ENCODE measurements at places on chromosomes 5 and 9.

DNA sequence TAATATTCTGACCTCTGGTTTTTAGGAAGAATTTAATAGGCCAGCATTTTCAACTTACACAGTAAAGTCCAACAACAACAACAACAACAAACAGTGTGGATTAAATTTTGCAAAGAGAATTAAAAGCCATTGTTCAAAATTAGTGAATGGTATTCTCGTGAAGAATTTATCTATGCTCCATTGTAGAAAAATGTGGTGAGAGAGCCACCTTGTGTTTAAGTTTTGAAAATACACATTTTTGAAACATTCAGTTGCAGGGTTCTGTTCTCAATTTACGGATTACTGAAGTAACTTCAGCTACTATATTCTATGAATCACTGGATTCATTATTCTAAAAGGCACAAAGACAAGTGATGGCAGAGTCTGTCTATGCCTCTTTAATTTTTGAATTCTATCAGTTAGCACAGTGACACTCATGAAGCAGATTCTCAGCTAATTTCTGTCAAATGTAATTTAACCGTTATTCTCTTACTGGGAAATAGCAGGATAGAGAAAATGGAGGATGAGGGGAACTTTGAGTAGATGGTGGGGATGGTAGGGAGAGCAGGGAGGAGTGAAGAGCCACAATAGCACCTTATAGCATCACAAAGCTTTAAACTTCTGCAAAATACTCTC is 11.0 kb downstream of the CCDC152 start:
- no peak for DNase-seq

DNA sequence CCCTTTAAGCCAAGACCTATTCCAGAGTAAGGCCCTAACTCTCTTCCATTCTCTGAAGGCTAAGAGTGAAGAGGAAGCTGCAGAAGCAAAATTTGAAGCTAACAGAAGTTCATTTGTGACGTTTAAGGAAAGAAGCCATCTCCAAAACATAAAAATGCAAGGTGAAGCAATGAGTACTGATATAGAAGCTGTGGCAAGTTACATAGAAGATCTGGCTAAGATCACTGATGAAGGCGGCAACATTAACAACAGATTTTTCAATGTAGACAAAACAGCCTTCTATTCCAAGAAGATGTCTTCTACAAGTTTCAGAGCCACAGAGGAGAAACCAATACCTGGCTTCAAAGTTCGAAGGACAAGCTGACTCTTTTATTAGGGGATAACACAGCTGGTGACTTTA is 1143.4 kb downstream of the CDH12 start:
- no peak for DNase-seq

DNA sequence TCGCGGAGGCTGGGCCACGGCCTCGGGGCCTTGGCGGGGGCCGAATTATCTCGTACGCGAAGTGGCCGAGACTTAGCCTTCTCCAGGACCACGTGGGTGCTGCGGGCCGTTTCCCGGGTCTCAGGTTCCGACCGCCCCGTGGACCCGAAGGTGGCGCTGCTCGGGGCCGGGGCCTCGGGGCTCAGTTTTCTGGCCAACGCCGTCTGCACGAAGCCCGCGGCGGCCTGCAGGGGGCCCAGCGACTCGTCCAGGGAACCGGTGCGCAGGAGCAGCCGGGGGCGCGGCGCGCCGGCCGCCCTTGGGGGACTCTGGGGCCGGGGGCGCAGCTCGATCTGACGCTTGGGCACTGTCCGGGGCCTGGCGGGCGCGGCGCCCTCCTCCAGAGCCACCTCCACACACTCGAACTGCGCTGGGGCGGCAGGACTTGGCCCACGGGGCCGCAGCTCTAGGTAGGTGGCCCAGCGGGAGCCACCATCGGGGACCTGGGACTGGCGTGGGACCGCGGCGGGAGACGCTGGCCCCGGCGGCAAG is 716 bp downstream of the PROB1 start:
- DNase-seq = no peak

DNA sequence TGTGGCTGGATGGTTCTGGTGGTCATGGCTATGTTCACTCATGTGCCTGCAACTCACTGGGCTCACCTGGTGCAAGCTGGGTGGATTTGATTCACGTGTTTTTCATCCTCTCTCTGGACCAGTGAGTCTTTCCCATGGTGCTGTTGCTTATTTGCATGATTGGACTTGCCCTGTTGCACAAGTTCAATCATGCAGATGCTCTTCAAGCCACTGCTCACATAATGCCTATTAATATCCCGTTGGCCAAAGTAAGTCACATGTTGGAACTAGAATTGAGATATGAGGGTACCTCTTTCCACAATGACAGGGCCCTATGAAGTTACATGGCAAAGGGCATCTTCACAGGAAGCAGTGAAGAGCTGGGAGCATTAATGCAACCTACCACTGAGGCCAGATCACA is 26.5 kb upstream of the MROH2B start:
- no peak for DNase-seq

- no peak for DNase-seq
Observed at GRCh38 chr9:73118286-73118685, 33.4 kb upstream of the ANXA1 start.

- DNase-seq = no peak
Observed at GRCh38 chr5:97355775-97356174, 172.7 kb upstream of the RIOK2 start.

DNA sequence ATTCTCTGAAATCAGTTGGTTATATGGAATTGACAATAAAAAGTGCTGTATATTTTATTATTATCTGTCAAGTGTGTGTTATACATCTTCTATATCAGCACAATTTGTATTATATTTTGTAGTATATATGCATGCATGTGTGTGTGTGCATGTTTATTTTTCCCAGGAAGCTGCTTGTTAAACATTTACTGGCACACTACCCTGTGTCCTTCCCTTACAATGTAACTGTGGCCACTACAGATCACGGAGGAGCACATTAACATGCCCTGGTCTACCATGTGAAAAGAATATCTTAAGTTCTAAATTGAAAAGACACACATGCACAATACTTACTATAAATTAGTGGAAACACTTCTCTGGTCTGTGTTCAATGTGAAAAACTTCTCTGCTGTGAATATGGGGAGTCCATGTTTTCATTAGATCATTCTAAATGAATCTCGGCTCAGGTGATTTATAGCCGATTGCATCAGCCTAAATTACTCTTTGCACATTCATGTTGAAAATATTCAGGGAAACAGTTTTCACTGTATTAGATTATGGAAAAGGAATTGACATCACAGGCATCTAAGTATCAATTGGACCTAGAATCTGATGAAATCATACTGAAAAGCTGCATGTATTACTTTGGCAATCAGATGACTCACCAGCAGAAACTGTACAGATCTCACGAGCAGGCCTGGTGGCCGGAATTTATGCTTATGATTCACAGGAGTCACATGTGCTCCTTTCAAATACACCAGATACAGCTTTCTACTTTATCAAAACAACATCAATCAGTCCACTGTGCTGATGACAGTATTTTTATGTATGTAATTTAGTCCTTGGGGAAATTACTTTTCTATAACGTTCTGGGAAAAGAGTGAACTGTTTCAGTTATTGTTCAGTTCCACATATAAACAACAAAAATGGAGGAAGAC is 39.4 kb downstream of the LURAP1L start:
- DNase-seq = no peak

GRCh38 chr5:124300815-124301621 is 445.4 kb downstream of the ZNF608 start:
- no peak for DNase-seq

- DNase-seq = no peak
Observed at GRCh38 chr9:70924895-70925547, 196.4 kb downstream of the TRPM3 start.

DNA sequence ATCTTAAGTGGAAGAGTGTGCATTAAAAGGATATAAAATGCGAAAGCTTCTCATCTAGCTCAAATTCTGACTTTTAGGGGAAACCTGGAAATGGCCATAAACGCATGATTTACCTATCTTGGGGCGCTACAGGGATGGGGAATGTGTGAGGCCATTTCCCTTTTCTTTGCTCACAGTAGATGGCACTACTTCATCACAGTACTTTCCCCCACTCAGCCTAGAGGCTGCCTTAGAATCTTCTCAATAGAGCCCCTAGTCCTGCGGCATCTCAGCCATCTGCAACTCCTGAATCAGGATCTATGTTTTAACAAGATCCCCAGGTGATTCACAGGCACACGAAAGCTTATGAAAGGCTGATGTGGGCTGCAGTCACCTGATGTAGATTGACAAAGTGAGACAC is 110.8 kb downstream of the LHFPL2 start:
- no peak for DNase-seq

- DNase-seq = no peak
Observed at GRCh38 chr5:124446120-124446519, 300.3 kb downstream of the ZNF608 start.

- DNase-seq = no peak
Observed at GRCh38 chr5:38650540-38650939, 94.1 kb upstream of the LIFR start.

DNA sequence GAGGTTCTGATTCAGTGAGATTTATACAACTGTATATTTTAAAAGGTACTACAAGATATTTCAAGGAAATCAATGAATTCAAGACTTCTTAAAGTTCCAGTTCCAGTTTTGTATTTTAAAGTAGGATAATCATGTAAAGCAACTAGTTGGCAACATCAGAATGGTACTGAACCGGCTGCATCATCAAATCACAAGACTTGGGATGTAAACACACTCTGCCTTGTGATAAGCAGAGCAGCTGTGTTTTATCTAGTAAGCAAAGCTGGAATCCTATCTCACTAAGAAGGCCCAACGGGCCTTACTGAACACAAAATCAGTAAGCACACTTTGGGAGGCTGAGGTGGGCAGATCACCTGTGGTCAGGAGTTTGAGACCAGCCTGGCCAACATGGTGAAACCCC is 327.2 kb upstream of the NREP start:
- DNase-seq = no peak

- DNase-seq = no peak
Observed at GRCh38 chr5:147712598-147712997, 69.9 kb downstream of the JAKMIP2 start.

DNA sequence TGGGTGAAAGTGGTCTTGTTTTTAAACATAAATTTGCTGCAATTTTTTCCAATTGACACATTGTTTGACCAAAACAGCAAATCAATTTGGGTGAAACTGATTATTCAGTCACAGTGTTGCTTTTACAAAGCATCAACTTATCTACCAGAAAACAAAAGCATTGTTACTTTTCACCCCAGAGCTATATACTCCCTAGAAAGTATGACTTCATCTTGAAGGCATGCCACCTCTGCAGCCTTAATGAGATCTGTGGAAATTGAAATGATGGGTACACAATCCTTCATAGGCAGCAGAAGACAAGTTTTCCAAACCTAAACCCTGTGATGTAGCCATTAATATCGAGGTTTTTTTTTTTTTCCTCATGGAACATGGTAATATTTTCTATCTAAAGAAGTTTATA is 615.9 kb downstream of the CHSY3 start:
- no peak for DNase-seq

DNA sequence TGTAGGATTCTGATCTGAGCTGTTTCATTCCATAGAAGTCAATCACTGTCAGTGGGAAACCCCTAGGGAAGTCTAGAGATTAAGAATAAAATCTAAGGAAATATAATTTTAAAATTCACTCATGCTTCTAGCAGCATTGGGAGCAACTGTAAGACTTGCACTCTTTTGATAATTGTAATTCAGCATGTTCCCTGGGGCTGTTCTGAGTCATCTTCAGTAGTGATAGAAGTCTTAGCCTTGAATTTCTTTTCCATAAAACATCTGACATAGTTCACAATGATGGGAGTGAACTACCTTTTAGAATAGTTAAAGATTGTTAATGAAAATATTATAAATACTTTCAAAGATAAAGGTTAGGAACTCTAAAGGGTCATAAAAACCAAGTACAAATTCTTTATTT is 935.8 kb downstream of the DTWD2 start:
- DNase-seq = no peak

DNA sequence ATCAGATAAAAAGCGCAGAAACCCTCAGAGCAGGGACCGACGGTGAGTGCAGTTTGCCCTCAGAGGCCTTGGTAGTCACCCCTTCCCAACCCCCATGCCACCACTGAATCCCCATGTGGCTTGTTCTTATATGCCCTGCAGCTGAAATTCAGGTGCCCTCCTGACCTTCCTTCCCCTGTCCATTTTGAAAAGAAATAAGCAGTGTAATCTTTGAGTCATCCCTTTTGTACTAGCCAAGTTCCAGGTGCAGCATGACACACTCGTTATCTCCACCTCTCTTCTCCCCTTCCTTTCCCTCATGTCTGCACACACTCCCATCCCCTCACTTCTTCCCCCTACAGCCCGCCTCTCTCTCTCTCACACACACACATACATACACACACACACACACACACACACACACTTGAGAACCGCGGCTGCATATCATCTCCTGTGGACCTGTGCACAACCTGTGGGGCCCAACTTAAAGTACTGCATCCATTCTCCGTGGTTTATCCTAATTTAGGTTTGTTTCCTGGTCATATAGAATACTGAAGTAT is 53.1 kb downstream of the SYK start:
- DNase-seq = no peak

GRCh38 chr9:132062806-132063205 is 16.9 kb downstream of the MED27 start:
- DNase-seq = no peak

GRCh38 chr9:88435336-88435735 is 47.1 kb downstream of the SPIN1 start:
- no peak for DNase-seq

Data from activated CD8-positive, alpha-beta memory T cell treated with anti-CD3 and anti-CD28 coated beads for 1 hour (primary cell).